ENCODE measurements at places on chromosomes 2 and 18.

- DNase-seq = no peak
These were observed 74.3 kb downstream of the XRCC5 start for GRCh38 chr2:216183462-216183861.

- no peak for DNase-seq
These were observed 10.1 kb upstream of the RIOK3 start for GRCh38 chr18:23442958-23443357.

DNA sequence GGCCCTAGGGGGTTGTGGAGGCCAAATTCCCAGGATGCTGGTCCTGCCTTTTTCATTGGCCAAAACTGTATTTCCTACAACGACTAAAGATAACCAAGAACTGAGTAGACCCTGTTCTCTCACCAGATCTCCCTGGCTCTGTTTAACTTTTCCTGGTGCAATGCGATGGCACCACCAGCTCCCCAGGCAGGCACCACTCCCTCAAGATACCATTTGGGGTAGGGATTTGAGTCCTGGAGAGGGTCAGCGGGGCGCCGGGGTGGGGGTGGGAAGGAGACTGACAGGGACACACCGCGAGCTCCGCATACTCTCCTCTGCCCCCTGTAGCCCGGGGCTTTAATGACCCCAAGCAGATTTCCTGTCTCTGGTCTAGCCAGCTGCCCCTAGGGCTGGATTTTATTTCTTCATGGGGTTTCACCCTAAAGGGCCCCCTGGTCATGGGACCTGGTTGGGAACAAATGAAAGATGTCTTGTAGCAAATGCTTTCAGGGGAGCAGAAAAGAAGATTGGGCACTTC, 7.3 kb downstream of the SIX2 start:
- DNase-seq = no peak

GRCh38 chr2:193583638-193584400, 1389.1 kb upstream of the TMEFF2 start:
- no peak for DNase-seq

DNA sequence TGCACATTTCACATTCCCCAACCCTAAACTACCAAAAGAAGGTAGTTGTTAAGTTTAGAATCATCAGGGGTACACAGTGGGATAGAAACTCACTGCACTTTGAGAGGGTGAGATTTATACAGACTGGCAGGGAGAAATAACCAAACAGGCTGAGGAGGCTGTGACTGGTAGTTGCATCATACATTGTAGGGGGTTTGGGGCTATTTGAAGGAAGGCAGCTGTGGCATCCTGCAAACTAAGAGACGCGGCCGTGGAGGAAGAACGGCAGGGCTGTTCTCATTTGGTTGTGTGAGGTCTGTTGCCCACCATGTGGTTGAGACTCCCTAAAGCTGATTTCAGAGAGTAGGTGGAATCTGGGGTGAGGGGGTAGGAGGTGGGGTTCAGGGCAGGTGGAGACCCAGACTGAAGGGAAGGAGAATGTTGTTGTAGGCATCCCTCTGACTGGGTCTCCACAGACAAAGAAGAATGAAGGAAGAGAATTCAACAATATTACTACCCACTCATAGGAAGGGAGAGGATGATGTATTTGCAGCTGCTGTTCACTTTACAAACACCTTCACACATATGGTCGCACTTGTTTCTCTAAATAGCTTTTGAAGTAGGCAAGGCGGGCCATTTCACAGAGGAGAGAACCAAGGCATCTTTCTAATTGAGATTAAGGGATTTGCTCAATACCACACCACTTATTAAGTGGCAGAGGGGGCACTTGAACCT, 170.9 kb upstream of the SIX2 start:
- DNase-seq = no peak

- DNase-seq = no peak
These were observed 250.9 kb downstream of the ICOS start for GRCh38 chr2:204187229-204188083.

- DNase-seq = no peak
These were observed 204.6 kb downstream of the RND3 start for GRCh38 chr2:150282771-150283371.

DNA sequence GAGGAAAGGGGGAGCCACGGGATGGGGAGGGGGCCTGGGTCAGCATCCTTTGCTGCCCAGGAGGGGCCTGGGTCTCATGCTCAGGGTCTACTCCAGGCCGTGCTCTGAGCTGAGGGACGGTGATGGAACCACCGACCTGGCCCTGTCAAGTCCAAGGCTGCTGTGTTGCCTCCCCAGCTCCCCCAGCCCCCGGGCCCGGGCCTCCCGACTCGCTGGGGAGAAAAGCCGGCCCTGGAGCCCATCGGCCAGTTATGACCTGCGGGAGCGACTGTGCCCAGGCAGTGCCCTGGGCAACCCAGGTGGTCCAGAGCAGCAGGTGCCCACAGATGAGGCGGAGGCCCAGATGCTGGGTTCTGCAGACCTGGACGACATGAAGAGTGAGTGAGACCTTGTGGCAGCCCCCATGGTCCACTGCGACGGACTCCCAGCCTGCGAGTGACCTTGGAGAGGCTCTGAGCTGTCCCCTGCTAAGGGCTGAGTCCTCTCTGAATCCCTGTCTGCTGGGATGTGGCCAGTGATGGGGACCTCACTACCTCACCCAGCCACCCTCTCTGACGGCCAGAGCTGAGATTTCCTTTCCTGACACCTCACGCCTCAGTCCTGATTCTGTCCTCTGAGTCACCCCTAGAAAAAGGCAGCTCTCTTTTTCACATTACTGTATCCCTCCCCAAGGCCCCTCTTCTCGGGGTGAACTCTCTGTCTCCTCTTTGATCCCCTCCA, 2.7 kb downstream of the SLC4A3 start:
- no peak for DNase-seq

DNA sequence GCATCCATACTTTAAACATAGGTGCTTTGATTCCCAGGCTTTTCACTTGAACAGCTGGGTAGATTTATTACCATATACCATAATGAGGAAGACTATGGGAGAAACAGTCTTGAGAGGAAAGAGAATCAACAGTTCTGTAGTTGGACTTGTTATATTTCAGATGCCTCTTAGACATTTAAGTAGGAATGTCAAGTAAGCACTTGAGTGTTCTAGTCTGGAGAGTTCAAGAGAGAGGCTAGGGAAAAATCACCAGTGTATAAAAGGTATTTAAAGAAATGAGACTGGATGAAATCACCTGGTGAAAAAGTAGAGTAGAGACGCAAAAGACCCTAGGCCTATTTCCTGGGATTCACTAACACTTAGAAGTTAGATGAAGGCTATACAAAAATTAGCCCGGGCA, 13.5 kb upstream of the CCNT2 start:
- no peak for DNase-seq

GRCh38 chr2:38138419-38138818, 62.5 kb upstream of the CYP1B1 start:
- DNase-seq = no peak

DNA sequence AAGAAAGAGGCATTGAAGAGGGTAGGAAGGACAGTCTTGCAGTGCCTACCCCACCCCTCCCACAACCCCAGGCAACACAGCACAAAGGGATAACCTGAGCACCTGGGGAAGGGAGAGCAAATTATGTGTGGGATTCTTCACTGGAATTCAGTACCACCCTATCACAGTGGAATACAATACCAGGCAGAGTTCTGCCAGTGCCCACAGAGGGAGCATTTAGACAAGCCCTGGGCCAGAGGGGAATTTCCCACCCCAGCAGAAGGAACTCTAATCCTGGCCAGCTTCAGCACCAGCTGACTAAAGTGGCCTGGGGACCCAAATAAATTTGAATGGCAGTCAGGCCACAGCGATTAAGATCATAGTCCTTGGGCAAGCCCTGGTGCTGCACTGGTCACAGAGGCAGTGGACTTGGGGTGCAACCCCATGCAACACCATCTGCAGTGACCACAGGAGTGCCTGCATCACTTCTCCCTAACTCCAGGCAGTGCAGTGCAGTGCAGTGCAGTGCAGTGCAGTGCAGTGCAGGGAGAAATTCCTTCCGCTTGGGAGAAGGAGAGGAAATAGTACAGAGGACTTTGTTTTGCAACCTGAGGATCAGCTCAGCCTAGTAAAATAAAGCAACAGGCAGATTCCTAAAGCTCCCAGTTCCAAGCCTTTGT, 147.8 kb upstream of the SRD5A2 start:
- no peak for DNase-seq

DNA sequence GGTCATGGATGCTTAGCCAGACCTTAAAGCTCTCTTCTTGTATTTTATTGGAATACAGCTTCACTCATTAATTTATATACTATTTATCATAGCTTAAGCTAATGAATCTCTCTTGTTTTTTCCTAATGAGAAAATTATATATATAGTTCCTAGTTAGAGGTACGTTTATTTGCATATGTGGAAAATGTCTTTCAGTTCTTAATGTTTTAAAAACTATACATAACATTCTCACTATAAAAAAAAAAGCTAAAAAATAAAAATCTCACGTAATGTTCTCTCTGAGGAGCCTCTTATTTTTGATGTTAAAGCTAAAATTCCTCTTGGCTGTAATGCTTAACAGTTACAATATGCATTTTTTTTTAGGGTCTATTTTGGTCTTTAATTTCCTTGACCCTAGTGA, 16.6 kb downstream of the UGP2 start:
- DNase-seq = no peak

DNA sequence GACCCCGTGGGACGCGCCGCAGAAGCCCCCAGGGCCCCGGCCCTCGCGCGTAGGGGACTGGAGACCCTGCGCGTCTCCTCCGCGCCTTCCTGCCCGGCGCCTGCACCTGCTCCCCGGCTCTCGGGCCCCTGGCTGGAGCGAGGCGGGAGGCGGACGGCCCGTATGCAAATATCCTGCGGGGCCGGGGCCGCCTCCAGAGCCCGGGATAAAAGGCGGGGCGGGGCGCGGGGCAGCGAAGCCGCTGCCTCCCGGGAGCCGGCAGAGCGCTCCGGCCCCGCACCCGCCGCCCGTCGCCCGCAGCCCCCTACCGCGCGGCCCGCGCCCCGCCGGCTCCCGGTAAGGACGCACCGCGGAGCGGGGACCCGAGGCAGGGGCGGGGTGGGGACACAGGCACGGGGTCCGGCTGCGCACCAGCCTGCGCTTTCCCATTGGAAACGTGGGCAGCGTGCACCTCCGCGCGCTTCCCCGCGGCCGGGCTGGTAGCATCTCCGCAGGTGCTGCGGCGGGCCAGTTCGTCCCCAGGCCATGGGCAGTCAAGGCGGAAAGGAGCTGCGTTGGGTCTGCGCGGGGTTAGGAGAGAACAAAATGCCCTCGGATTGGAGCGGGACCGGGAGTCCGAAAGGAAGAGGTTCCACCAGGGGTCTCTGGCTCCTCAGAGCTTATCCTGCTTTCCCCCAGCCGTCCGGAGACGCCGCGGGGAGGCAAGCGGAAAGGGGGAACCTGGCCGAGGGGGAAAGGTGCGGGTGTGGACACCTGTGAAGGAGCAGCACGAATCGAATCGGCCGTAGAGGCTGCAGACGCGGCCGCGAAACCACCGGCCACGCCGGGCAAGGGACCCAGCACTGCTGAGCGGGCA, at the start of gene ATP6V1C2:
Gene ATP6V1C2 (plus strand): TSS at position 235 of the 856 bp plus-strand sequence. CDS start 1,220 bp downstream, outside the sequence.
- DNase-seq = no peak

GRCh38 chr2:203586696-203587095, 51.6 kb upstream of the RAPH1 start:
- DNase-seq = no peak

DNA sequence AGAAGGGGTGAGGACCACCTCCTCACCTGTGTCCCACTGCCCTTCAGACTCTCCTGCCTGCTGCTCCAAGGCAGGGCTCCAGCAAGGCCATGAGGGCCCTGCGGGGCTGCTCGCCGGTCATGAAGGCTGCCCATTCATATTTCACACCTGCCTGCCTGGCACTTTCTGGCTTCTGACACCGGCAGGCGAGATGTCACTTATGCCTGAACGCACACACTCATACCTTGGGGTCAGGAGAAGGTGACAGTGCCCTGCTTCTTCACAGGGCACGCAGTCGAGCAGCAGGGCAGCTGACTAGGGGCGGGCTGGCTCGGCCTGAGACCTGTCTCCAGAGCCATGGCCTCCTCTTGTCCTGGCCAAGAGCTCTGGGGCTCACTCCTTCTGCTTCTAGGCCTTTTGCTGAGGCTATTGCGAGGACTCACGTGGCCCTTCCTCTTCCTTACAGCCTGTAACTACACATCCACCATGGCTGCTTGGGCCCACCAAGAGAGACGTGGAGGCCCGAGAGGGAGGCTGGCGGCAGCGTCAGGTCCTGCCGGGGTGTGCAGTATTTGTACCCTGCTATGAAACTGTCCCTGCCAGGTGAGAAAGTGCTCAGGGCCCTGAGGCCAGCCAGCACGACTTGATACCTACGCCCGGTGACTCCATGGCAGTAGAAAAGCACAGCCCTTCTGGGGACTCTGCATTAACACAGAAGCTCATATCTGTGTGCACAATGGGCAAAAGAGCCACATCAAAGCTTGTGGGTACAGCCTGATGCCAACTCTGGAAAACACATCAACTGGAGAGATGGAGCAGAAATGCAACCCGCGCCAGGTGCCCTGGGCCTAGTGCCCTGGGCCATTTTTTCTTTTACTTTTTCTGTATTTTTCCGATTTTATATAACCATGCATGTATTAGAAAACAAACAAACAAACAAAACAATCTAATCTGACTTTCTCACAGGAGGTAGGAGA, 30.6 kb downstream of the HS6ST1 start:
- DNase-seq = no peak

DNA sequence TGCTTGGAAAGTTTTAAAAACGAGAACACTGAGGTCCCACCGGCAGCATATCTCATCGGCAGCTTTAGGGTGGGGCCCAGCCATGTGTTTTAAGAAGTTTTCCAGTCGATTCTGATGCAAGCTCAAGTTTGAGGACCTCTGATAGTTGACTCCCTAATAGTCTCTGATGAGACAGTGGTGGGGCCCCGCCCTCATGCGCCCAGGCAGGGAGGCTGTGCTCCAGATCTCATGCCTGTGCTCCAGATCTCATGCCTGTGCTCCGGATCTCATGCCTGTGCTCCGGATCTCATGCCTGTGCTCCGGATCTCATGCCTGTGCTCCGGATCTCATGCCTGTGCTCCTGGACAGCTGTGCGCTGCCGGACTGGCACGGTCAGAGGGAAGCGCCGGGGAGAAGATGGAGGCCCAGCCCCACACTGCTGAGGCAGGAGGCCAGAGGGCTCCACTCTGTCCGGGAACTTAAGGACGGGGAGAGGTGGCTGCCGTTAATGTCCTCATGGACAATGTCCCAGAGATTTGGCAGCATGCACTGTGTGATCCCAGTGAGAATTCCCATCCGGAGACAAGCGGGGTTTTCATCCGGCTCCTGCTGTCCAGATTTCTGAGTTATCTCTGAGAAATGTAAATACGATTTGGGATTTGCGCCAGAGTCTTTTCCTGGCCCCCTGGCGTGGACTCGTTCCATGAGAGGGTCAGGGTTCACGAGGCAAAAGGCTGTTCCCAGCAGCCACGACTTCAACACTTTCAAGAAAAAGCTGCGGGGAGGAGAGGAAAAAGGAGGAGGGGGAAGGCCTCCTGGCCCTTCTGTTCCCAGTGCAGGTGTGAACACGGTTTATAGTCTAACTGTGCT, 9.4 kb upstream of the COLEC11 start:
- DNase-seq = no peak

GRCh38 chr2:23426263-23426905, 41.4 kb downstream of the KLHL29 start:
- no peak for DNase-seq

- DNase-seq = no peak
These were observed 50.5 kb downstream of the USP37 start for GRCh38 chr2:218517434-218518206.
